ENCODE measurements at places on chromosomes 1 and 21.

- no peak for DNase-seq
Observed at GRCh38 chr1:69929308-69930057, 275.9 kb downstream of the LRRC40 start.

DNA sequence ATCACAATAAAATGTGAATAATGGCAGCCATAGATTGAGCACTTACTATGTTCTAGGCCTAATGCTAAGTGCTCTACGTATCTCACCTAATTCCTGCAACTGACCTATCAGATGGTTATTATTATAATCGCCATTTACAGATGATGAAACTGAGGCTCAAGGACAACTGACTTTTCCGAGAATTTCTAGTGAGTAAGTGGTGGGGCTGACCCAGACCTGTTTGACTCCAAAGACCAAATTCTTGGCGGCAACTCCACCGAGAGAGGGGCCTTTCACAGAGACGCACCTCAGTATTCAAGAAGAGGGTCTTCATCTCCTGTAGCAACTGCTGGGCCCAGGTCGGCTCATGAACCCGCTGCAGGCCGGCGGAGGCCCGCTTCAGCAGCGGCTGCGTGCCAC, 573 bp downstream of the TMEM234 start:
- DNase-seq: no peak

GRCh38 chr1:22139066-22139594, 3.8 kb downstream of the WNT4 start:
- DNase-seq: no peak

GRCh38 chr21:41770901-41771624, 4.2 kb upstream of the RIPK4 start:
- no peak for DNase-seq
